GM04503 (cell line): ENCODE measurements at places on chromosomes 5 and 9.

GRCh38 chr5:176959051-176959450, 47.5 kb downstream of the UIMC1 start:
- DNase-seq: no peak

DNA sequence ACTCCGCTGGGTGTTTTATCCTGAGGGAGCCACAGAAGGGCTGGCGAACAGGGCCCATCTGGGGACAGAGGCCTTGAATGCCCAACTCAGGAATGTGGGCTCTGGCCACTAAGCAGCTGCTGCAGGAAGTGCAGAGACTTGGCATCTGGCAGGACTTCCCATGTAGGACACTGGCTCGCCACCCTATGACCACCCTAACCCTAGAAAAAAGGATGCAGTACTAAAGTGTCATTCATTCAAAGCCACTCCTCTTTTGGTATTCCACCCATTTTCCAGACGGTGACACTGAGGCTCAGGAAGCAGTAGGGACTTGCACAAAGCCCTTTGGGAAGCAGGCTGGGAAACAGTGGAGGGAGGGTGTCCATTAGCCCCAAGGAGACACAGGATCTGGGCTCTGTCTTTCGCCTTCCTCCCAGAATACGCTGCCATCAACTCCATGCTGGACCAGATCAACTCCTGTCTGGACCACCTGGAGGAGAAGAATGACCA, 3.0 kb downstream of the BBLN start:
- DNase-seq: no peak

GRCh38 chr9:69637817-69638200, 34.4 kb downstream of the APBA1 start:
- DNase-seq: peak; percentile 39

DNA sequence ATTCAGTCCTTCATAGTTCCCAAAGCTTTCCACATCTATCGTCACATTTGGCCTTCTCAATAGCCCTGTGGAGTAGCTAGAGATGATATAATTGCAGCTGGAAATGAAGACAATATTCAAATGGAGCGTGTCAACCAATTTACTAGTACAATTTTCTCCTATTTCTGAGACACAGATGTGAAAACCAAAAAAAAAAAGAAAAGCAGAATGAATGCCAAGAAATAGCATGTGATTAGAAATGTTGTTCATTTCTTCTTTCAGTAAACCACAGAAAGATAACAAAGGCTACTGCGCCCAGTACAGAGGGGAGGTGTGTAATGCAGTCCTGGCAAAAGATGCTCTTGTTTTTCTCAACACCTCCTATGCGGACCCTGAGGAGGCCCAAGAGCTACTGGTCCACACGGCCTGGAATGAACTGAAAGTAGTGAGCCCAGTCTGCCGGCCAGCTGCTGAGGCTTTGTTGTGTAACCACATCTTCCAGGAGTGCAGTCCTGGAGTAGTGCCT, 99.0 kb downstream of the MUSK start:
- DNase-seq: no peak

GRCh38 chr5:42061121-42061520, 136.0 kb downstream of the FBXO4 start:
- DNase-seq: no peak

DNA sequence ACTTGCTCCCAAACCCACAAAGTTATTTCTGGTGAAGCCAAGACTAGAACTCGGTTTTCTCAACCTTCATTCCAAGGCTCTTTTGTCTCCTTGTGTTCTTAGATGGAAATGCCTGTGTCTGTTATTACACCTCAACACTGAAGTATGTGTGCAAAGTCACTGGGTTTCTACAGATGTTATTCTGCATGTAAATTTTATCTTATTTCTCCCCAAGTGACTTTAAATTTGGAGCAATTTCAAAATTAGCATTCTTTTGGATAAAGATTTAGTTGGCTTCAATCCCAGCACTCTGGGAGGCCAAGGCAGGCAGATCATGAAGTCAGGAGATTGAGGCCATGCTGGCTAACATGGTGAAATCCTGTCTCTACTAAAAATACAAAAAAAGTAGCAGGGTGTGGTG, 104.4 kb upstream of the GNA14 start:
- DNase-seq: peak; percentile 88

DNA sequence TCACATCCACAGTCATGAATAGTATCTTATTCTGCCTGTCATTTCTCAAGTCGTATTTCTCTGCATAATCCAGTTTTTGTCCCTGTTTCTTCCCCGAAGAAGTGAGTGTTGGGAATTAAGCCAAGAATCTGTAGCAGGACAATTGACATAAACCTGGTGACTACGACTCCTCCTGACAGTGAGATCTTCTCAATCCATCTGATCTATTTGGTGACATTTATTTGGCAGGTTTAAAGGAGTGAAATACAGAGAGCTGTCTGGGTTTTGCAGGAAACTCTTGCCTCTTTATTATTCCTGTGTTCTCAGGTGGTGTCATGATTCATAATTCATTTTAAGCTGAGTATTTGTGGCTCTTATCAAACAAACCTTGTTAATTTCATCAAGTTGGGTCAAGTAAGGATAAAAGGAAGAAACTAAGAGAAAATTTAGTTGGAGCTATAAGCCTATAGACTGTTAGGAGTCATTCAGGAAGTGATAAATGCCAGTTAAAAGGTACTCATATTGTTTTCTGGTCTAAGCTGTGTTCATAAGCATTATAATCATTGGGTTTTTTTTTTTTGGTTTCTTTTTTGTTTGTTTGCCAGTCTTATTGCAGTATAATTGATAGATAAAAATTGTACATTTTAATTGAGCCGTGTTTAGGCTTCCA, 95.9 kb upstream of the PCSK1 start:
- no peak for DNase-seq

DNA sequence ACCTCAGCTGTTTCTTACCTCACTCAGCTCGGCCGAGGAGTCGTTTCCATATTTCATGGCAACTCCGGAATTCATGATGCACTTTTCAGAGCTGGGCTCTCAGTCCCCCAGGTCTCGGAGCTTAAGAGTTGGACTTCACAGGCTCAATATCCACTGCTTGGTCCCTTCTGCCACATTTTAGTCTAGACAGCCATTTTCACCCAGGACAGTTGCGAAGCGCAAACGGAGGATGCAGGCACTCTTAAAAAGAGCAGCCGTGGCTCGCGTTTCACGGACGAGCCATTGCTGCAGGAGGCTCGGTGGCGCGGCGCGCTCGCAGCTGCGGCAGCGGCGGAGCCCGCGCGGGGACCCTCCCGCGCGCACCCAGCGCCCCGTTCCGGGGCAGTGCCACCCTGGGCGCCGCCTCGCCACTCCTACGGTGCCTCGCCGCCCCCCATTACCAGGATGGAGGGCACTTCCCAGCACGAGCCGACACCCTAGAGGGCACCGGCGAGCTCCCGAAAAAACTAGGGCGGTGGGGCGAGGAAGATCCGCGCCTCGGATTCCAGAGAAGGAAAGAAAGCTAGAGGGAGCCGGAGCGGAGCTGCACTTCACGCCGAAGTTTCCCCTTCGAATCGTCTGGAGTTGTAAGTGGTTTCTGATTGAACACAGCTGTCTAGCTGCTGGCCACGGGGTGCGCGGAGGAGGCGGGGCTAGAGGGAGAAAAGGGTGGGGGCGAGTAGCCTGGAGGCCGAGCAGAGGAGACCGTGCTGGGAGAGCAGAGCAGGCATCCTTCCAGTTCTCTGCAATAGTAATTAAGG, 140.3 kb downstream of the TSSK1B start:
- peak; percentile 41 for DNase-seq

DNA sequence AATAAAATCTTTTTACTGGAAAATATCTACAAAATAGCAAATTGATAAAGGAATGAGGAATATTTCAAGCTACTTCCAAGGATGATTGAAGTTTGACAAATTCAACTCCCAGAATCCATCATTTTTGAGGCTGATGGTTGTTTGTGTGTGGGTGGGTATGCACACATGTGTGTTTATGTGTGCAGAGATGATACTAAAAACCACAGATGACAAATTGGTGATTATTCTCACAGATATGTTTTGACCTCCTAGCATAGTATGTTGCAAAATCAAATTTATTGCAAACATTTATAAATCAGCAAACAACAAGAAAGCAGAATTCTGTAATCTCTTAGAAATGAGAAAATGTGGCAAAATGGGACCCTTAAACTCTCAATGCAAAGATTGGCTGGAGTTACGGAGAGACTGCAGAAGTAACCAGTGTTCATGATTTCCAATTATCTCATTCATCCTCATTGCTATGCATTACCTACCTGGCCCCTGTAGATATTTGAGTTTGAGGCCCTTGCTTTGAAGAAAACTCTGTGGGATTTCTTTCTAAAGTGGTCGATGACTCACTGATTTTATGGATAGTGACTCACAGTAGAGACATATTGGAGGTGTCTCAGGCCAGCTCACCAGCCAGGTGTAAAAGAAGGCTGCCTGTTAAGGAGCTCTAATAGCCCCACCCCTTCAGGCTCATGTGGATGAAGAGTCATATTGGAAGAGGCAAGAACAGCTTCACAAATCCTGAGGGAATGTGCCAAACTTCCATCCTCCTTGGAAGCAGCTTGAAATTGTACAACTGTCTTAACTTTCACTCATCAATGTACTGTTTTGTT, 44.6 kb upstream of the TMC1 start:
- DNase-seq: no peak

GRCh38 chr5:122095158-122095557, 17.1 kb upstream of the LOX start:
- DNase-seq: no peak

- DNase-seq: no peak
Observed at GRCh38 chr9:77521091-77521490, 127.0 kb downstream of the GNA14 start.

DNA sequence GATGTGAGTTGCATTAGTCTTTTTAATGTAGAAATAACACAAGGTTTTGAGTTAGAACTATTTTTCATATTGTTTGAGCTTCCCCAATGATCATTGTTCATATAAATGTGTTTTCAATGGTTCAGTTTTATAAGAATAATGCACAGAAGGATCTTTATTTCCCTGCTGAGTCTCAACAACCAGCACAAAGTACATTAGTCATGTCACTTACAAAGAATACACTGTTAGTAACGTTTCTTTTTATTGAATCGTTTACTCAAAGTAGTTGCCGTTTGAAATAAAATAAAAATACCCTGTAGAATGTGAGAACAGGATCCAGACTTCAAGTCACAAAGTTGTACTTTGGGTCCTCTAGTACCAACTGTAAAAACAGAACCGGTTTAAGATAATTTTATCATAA, 41.5 kb downstream of the ERCC8 start:
- no peak for DNase-seq

DNA sequence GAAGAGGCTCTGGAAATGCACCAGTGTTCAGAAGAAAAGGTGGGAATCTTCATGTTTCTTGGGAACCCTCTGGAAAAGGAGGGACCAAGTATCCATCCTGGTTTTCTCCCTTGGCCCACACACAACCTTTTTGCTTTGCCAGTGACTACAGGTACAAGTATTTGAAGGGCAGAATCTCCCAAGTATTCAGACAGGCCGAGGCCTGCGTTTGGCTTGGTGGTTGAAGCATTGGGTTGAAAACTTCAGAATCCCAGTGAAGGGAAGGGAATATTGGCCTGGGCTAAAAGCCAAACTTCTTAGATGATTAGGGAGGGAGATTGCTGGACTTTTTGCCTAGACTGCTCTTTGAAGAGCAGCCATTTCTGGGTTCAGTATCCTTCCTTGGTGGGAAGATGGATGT, 71.9 kb downstream of the UBAP1 start:
- DNase-seq: no peak

DNA sequence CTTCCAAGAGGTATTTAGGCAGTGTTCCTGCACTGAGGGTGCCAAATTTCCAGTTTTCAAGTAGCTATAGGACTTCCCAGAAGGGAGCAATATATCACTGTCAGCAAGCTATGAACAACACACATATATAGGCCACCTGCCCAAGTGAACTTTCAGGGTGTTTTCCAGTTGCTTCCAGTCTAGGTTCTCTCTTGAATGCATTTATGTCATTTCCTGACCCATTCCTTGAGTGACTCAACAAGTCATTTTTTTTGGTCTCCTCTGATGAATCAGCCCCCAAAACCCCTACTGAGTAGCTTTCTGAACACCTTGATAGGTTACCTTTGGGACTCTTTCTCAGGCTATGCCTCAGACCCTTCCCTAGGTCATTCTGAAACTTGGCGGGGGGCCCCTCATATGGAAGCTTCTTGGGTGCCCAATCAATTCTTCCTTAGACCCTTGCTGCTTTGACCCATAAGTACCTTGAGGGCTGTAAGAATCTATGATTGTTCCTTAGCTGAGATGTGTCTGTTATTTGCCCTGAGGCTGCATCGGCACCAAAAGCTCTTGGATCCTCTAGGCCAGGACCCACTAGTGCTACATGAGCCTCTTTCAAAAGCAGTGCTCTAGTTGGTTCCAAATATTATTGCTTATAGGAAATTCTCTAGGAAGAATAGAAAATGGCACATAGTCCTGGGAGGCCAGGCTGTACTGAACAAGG, 12.4 kb downstream of the DNAJB5 start:
- DNase-seq: no peak

- DNase-seq: peak; percentile 58
Observed at GRCh38 chr5:109844695-109845094, 155.0 kb downstream of the MAN2A1 start.

GRCh38 chr9:124388275-124389048, 26.8 kb downstream of the PSMB7 start:
- DNase-seq: no peak

DNA sequence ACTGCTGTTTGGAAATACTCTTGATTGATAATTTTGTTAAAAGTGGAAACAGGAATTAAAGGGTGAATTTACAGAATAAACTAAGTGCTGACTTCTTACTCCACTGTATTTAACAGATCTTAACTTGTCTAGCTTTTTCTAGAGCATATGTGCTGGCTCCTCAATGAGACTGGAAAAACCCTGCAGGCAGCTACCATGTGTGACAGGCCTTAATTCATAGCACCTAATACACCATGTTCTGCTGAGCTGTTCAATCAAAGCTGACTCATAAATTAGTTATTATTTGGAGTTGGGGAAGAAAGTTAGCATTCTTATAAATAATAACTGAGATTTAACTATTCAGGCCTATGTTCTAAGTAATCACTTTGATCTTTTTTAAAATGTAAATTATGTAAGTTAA, 29.4 kb downstream of the CTNNAL1 start:
- DNase-seq: no peak

DNA sequence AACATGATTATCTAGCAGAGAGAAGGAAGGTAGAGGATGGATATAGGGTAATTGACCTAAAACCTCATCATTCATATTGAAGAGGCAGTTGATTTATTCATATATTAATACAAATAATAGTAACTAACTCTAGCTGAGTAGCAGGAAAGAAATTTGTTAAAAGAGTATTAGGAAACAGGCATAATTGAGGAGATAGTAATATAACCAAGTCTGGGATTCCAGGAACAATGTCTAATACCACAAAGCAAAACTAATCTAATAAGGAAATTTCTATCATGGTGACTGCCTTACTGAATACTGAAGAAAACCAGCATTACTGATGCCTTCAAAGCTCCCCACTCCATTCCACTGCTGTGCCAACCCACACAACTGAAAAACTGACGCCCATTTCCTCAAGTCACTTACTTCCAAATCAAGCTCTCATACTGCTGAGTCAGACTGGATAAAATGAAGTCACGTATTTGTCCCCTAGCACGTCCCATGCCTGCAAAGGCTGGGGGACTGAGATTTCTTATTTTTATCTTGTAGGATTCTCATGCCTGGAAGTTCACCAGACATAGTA, 153.9 kb downstream of the SMC2 start:
- DNase-seq: no peak
